T-helper 2 cell treated with Interferon-gamma antibody and Interleukin-4, amounts not matched to agents 100 ng/mL and 5 ng/mL, for 36 hours (primary cell): ENCODE measurements at places on chromosomes 16 and 17. TPM values are rescaled to one million over a fixed set of nuclear protein-coding genes. Genes with fewer than 3 reads are reported as not detected.

TBC1D3K gene
- total RNA-seq = not detected in 2 replicates

GPRC5B gene
- not detected in 2 replicates for total RNA-seq

OR4D1 gene
- 0.27 and 0.34 TPM in 2 replicates for total RNA-seq

XAF1 gene
- total RNA-seq = 199 and 213 TPM in 2 replicates
